ENCODE measurements at places on chromosomes 7 and 10.

DNA sequence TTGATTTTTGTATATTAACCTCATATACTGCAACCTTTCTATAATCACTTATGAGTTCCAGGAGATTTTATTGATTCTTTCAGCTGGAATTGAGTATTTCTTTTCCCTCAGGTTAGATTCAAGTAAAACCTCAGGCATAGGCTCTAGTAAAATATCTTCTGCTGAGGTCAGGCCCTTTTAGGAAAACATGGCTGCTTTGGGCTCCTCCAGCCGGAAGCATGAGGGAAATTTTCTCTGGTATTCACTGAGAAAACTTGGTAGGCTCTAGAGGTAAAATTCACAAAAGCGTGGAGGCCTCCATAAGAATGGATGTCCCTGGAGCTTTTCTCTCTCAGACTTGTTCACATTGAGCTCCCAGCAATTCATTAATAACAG, 56.7 kb downstream of the AKR1E2 start:
- no peak for DNase-seq

DNA sequence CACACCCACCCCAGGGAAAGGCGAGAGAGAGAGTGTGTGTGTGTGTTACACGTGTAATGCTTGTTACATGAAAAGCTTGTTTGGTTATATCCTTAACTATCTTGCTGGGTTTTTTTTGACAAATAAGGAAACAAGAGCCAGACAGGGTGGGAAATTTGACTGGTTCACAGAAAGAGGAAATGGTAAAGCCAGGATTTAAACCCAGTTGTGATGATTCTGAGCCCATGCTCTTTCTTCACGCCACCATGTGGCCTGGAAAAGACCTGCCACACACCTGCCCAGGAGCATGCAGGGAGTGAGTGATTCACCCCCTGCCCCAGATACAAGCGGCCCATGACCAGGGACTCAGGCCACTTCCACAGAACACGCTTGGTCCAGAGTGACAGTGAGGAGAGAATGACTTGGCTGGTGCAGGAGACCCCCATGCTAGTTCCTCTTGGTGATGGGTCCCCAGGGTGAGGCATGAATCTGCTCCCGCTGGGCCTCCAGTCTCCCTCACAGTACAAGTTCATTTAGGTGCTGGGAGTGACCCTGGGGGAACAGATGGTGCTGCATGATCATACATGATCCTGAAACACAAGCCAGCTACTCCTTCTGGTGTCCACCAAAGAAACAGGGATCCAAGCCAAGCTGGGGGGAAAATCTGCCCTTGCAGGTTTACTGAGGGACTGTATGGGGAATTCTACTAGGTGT, 21.0 kb upstream of the EIF5AL1 start:
- DNase-seq, result no peak

DNA sequence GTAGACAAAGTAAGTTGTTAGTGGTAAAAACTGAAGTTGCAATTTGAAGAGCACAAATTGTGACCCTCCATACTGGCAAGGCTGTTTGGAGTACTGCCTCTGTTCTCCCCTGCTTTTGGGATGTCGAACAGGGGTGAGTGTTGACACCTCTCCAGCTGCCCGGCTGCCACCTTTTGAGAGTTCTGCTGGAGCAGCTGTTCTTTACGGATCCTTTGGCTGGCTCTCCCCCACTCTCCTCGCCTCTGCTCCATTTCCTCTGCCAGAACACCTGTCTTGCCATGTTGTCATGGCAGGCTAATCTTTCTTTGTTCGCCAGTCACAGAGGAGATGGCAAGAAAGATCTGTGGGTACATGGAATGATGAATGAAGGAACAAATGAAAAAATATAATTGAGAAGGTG, 34.9 kb downstream of the INSYN2A start:
- no peak for DNase-seq

GRCh38 chr7:98217623-98218582, 6.7 kb downstream of the BHLHA15 start:
- DNase-seq, result peak; percentile 57

DNA sequence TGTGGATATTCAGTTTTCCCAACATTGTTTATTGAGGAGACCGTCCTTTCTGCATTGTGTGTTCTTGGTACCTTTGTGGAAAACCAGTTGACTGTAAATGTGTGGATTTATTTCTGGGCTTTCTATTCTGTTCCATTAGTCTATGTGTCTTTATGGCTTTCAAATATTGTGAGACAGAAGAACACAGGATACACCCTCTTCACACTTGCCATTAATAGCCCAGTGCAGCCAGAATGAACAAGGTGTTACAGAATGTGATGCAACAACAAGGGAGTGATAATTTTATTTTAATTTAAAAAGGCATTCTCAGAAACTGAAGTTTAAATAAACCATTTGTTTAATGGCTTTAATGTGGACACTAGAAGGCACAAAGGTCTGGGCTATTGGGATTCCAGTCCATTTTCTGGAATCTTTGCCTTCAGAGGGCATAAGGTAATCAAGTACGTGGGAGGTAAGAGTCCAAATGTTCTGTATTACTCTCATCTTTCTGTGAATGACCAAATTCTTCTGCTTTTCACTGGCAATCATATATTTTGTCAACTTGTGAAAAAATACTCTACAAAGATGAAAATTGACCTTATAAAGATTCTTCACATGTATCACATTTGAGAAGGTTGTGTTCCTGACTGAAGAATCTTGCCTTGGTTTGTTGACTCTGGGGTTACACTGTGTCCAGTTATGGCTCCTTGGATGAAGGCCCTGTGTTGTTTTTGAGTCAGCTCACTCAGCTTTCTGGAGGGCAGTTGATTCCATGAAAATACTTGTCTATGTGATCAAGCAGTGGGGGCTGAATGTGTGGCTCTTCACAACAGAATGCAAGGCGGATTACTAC, 962.7 kb downstream of the LRMDA start:
- no peak for DNase-seq

DNA sequence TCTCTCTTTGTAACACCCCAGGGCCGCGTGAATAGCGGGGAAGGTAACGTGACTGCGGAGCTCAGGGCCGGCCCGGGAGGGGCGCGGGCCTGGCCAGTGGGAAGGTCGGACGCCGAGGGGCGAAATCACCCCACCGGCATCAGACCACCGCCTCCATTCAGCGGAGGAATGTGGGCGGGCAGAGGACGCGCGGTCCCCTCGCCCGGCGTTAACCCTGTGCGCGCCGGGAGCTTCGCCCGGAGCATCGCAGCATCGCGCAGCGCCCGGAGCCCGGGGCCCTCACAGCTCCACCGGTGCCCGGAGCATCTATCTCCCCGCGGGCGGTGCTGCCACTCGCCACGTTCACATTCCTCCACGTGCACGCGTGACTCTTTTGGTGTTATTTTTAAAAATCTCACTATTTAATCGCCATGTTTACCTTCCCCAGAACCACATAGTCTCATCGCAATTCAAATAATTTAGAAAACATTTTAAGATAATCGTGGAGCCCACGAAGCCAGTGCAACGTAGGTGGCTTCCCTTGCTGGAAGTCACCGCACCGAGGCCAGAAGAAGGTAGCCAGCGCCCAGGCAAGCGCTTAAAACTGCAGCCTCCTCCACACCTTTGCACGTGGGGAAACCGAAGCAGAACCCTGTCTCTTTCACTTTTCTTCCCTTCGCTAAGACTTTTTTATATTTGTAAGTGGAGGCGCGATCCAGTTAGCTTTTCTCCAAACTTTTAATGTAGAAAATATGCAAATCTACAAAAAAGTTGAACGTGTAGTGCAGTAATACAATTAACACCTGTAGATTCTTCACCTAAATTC, 21.8 kb downstream of the FGFBP3 start:
- peak; percentile 24 for DNase-seq

DNA sequence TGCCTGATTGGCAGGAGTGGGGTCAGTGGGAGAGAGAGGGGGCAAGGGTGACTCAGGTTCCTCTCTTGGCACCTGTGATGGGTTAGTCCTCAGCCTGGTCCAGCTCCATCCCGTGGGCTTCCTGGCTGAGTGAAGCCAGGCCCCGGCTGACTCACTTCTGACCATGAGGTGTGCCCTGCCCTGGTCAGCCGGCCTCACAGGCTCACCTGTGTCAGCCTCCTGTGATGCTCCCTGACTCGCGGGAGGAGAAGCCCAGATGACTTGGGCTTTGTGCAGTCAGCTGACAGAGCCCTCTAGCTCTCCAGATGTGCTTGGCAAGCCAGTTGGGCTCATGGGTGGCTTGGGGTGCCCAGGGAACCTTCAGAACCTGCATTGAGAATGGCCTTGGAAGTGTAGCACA, 16.0 kb upstream of the PPIF start:
- no peak for DNase-seq

- no peak for DNase-seq
Observed at GRCh38 chr7:94421681-94422080, 27.0 kb downstream of the COL1A2 start.

DNA sequence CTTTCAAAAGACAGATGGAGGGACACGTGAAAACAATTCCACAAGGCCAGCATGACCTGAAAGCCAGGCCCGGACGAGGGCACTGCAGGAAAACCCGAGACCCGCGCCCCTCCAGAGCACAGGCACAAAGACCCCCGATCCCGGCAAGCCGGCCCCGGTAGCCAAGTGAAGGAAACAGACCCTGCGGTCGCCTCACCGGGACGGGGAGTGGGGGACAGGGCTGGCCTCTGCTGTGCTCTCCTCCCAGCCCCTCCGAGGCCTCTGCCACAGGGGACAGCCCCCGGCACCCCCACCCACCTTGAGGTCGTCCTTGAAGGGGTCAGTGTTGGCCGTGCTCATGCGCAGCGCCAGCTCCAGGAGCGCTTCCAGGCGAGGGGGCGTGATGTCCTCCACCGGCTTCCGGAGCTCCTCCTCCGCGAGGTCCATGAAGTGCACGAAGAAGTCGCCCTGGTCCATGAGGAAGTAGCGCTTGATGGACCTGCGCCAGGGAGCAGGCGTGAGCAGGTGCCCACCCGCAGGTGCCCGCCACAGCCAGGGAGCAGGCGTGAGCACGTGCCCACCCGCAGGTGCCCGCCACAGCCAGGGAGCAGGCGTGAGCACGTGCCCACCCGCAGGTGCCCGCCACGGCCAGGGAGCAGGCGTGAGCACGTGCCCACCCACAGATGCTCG, 11.3 kb upstream of the ADAM8 start:
- no peak for DNase-seq

DNA sequence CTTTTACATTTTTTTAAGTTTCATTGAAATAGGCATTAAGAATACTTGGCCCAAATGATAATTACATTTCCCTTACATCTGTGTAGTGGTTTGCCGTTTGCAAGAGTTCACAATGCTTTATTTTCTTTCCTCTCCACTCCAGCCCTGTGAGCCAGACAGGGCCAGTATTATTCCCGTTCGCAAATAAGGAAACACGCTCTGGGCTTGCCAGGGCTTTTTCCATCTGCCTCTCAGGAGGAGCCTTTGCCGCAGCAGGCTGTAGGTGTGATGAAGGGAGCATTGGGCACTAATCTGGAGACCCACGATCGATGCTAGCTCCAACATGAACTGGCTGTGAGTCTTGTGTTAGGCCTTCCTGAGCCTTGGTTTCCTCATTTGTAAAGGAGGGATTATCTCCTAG, 154.4 kb downstream of the GALNT17 start:
- no peak for DNase-seq

DNA sequence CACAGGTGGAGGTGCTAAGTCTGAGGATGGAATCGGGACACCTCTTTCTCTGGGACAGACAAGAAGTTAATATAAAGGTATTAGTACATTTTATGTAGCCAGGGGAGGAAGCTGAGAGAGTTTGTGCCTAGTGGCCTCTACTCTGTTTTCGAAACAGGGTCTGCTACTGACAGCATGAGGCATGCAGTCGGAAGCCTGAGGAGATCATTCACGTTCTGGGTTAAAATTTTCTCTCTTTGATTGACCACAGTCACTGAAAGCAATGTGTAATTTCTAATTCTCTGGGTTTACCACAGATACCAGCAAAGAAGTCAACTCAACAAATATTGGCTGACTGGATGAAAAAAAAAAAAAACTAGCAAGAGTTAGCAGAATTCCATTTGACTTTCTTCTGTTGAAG, 53.3 kb upstream of the KCTD7 start:
- DNase-seq, result no peak

GRCh38 chr7:51313738-51314425, 2.7 kb downstream of the COBL start:
- DNase-seq, result no peak

DNA sequence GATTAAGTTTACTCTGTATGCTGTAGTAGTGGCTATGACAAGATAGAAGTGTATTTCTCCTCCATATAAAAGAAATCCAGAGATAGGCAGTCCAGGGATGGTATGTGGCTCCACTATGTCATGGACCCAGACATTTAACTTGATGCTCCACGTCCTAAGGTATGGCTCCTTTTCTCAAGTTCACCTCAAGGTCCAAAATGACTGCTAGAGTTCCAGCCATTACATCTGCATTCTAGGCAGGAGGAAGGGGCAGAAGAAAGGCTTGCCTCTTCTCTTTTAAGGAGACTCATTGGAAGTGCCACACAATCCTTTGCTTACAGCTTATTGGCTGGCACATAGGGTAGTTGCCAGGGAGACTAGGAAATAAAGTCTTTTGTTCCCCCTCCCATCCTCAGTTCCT, 27.7 kb upstream of the ATXN7L1 start:
- no peak for DNase-seq

DNA sequence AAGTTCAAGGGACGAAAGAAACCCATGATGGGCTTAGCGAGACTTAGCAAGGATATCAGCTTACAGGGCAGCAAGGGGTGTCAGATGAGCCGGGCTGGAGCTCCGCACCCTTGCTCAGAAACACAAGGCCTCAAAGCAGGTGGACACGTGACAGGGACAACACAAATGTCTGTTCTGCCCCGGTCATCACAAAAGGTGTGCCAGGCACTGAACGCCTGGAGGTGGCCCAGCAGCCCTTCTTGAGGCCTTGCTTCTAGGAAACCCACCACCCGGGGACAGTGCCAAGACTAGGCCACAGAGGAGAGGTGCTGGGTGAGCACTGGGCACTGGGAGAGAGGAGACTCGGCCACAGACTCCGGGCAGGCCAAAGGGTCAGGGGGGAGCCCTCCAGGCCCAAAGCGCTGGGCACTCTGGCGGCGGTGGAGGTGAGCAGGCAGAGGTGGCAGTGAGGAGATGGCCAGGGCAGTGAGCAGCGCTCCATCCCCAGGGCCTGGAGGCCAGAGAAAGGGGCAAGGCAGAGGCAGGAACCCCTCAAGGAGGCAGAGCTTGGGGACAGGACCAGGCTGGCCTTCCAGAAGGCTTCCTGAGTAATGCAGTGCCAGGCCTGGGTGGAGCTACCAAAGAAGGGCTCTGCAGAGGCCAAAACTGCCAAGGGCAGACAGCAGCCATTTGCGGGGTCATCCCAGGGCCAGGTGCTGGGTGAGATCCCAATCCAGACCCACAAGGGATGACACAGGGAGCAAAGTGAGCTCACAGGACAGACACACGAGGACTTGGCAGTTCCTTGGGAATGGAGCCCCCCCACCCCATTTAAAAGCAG, 22.7 kb downstream of the EBF3 start:
- no peak for DNase-seq

DNA sequence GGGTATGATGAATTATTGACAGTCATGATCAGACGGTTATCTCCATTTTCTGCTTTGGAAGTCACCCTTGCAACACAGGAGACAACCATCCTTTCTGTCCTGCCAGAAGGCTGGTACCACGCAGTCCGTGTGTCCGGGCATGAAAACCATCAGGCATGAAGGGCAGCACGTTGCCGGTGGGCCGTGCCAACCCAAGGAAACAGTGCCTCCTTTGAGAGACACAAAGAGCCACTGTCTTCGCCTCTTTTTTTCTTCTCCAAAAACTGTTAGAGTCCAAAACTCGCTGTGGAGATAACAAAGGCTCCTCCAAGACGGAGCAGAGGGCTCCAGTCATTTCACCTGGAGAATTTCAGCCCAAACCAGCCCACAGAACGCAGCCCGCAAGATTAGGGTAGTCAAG, 60.4 kb upstream of the ARHGAP21 start:
- peak; percentile 48 for DNase-seq
